ENCODE measurements at places on chromosomes 13 and 19.

DNA sequence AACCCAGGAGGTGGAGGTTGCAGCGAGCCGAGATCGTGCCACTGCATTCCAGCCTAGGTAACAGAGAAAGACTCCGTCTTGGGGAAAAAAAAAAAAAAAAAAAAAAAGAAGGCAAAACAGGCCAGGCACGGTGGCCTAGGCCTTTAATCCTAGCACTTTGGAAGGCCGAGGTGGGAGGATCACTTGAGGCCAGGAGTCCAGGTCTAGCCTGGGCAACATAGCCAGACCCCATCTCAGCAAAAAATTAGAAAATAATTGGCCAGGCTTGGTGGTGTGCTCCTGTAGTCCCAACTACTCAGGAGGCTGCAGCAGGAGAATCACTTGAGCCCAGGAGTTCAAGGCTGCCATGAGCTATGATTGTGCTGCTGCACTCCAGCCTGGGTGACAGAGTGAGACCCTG, 43.4 kb downstream of the CRTC1 start:
- DNase-seq = no peak

DNA sequence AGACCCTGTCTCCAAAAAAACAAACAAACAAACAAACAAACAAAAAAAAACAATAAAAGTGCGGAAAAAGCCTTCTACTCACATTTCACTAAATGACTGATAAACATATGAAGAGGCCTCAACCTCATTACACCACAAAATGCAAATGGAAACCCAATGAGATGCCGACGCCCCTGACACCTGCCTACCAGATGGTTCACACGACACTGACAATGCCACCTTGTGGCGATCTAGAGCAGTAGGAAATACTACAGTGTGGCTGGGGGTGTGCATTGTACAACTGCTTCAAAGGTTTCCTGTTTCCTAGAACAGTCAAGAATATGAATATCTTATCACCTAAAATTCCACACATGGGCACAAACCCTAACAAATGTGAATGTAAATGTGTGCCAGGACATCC, 14.0 kb downstream of the SCGB2B2 start:
- DNase-seq = no peak

DNA sequence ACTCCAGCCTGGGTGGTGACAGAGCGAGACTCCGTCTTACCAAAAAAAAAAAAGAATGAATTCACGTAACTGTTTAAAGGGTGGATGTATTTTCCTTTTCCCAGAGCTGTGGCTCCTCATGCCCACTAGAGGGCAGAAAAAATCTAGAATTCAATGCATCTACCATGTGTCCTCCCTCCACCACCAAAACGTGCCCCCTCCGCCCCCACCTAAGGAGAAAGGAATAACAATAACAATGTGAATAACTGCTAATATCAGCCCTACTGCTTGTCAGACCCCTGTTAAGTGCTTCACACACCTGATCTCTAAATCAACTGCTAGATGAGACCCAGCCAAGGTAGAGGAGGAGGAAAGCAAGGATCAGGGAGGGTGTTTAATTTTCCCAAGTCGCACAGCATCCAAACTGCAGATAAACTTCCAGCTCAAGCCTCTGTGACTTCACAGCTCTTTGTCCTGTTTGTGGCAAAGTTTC, 20.2 kb upstream of the PNMA8B start:
- peak; percentile 38 for DNase-seq

GRCh38 chr19:6062274-6062673, 48.0 kb downstream of the RFX2 start:
- no peak for DNase-seq

- peak; percentile 77 for DNase-seq
Observed at GRCh38 chr19:42191855-42192254, 25.6 kb downstream of the DEDD2 start.

GRCh38 chr13:113216254-113217048, 7.0 kb downstream of the CUL4A start:
- DNase-seq = peak; percentile 73

- DNase-seq = no peak
Observed at GRCh38 chr13:73607489-73608156, 526.6 kb downstream of the KLF12 start.

DNA sequence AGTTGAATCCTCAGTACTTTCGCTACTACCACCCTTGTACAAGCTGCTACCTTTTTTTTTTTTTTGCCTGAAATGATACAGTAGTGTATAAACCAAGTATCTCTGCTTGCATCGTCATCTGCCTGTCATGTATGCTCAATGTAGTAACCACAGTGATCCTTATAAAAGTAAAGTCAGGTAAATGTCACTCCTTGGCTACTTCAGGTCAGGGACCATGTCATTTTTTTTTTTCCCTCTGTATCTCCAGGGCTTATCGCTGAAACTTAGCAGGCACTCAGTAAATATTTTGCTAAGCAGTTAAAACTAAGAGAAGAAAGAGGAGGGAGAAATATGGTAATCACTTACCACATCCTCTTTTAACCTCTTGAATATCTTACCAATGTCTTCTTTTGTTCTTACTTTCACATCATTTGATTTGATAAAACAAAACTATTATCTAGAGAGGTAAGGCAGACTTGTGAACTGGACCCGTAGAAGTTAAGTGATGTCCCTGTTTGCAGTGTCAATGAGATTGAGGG, 96.8 kb upstream of the KLF12 start:
- DNase-seq = no peak

- no peak for DNase-seq
Observed at GRCh38 chr19:44540736-44541135, 11.3 kb upstream of the CEACAM20 start.

DNA sequence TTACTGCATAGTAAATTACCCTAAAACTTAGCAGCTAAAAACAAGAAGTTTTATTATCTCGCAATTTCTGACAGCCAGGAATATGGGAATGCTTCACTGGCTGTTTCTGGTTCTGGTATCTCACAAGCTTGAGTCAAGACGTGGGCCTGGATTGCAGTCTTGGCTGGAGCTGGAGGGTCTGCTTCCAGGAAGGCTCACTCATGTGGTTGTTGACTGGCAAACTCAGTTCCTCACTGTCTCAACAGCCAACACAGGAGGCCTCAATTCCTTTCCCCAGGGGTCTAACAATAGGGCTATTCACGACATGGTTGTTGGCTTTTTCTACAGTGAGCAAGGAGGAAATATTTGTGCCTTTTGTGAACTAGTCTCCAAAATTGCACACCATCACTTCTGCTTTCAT, 146.3 kb downstream of the GPC5 start:
- DNase-seq = no peak

DNA sequence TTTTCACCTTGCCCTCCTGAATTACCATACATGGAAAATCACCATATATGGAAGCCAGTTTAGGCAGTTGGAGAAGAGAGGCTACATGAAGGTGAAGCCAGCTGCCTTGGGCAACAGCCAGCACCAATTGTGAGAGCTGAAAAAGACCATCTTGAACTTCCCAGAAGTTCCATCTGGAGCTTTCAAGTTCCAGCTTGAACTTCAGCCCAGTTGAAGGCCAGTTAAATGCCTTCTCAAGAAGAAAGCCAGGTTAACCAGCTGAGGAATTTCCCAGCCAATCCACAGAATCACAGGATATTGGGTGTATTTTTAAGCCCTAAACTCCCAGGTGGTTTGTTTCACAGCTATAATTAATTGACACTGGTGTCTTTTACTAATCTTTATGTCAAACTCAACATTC, 713.6 kb upstream of the MIR17HG start:
- DNase-seq = no peak

DNA sequence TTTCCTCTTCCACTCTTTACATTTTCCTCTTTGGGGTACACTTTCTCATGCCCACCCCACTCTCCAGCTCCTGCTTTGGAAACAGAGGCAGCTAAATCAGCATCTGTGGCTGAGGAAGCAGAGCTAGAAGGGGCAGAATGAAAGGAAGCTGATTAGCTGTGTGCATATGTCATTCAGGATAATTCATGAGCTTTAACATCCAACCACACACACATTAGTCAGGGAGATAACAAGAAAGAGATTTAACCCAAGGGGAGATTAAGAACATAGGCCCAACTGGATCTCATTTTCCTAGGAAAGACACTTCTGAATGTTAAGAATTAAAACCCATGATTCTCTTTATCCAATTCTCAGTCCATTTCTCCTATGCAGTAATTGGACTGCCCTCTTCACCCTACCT, 405.5 kb downstream of the TBC1D4 start:
- DNase-seq = no peak

DNA sequence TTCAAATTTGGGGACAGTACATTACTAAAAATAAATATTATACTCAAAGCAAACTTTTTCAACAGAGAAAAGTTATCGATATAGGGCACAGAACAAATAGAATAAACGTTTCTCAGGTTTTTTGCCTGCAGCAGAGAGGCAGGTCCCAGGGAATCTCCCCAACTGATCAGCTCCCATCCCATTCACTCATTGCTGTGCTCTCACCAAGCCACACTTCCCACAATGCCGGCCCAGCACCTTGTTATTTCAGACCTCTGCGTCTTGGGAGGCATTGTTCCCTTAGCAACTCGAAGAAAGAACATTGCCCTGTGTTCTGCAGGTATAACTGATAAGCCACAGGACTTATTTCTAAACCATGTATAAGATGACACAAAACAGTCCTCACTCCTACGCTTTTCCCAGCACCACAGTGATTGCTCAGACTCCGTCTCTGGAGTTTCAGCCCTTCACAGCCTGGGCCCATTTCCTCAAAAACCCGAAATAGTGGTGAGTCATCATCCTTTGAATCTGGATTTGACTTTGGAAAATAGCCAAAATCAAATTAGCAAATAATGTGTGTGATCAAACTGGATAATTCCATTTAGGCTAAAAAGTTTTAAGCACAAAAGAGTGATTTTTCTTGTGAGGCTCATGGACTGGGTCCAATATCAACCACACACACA, 100.4 kb downstream of the DCLK1 start:
- peak; percentile 87 for DNase-seq

- DNase-seq = no peak
Observed at GRCh38 chr13:79534596-79534995, 53.6 kb downstream of the NDFIP2 start.

GRCh38 chr19:2507109-2507508, 31.2 kb downstream of the GADD45B start:
- peak; percentile 51 for DNase-seq

DNA sequence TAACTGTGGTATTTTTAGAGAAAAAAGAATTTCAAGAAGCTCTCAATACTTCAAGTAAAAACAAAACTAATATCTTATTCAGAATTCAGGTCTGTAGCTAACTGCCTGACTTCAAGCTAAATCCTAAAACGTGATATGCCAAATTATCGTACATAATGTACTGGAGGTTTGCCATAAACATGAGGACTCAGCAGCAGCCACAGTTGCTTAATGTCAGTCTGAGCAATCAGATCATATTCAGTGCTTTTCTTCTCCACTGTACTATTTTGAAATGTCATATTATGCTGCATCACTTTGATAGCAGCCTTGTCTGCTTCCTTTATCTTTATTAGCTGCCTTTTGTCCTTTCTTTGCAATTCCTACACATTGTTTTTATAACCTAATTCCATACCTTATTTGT, 265.1 kb upstream of the EDNRB start:
- DNase-seq = peak; percentile 15

DNA sequence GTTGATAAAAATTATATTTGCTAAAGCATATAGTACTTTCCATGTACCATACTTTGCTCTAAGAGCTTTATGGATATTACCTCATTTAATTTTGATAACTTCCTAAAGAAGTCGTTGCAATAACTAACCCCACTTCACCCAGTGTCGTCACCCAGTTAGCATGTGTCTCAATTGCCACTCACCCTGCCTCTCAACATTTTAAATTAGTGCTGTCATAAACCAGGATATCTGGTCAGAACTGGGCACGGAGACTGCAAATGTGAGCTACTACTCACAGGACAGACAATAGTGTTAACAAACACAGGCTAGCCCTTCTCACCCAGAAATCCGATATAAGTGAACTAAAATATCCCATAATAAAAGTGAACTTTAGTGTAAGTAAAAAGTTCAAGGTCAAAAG, 430.6 kb downstream of the KLF12 start:
- DNase-seq = no peak

DNA sequence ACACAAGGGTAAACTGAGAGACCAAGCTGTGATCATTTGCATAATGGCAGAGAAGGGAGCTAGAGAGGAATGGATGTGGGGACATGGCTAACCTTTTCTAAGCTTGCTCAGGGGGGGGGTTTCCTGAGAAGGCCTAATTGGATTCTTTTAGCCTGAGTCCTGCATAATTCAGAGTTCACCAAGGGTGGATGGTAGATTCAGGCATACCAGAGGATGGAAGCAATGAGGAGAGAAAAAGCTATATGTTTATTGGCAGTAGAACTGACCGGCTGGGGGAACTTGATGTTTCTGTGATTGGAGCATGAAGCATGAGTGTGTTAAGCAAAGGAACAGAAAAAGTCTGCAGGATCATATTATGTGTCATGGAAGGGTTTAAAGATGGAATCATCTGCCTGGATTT, 65.9 kb upstream of the KLF12 start:
- DNase-seq = peak; percentile 81

- DNase-seq = no peak
Observed at GRCh38 chr13:67351909-67352308, 121.8 kb upstream of the PCDH9 start.

DNA sequence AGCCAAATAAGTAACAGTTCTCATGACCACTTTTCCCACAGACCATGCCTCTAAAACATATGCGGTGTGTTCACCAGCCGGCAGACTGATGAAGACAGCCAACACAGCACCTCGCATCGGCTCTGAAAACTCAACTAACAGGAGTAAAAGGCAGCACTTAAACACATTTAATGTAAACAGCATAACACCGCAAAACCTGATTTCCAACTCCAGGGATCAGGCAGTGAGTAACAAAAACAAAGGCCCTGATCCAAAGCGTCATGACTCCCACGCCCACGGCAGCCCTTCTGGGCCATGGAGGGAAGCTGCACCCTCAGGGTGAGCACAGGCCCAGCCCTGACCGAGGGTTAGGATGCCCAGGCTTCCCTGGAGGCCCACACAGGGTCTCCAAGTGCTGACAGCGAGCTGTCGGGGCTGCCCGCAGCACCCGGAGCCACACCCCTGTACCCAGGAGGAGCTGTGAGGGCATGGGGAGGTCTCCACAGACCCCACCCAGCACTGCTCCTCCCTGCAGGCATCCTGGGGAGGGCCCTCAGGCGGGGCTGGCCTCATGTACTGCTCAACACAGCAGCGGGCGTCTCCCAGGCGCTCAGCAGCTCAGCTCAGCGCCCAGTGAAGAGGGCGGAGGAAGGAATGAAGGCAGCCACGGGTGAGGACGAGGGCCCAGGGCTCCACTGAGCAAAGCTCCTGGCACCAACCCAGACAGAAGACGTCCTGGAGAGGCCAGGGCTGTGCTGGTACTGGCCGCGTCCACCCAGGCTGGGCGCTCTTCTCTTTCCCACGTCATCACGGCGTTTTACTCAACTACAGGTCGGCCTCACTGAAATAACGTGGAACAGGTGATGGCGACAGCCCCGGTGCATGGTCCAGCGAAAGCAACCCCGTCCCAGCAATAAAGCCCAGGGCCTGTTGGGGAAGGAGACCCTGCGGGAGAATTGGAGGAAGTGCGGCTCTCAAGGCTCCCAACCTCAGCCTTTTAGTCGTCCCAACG, 53.7 kb downstream of the RASA3 start:
- peak; percentile 60 for DNase-seq

GRCh38 chr19:41323430-41324125, 13.6 kb downstream of the CCDC97 start:
- DNase-seq = peak; percentile 98

GRCh38 chr19:10173527-10173926, 21.2 kb downstream of the DNMT1 start:
- peak; percentile 33 for DNase-seq
